Stimulated activated CD8-positive, alpha-beta memory T cell treated with anti-CD3 and anti-CD28 coated beads, Interleukin-15, amount 100 ng/mL, for 1 hour (primary cell): ENCODE measurements at places on chromosomes 3 and 15.

GRCh38 chr3:11610044-11610671, 33.6 kb downstream of the VGLL4 start:
- DNase-seq = no peak

DNA sequence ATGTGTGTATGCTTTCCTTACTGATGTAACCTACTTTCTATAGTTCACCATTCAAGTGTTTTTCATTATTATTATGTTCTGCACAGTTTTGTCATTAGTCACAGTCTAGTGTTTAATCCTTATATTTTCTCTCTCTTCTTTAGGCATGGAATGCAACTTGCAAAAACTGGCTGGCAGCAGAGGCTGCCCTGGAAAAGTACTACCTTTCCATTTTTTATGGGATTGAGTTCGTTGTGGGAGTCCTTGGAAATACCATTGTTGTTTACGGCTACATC, 6.9 kb downstream of the SUCNR1 start:
- no peak for DNase-seq

DNA sequence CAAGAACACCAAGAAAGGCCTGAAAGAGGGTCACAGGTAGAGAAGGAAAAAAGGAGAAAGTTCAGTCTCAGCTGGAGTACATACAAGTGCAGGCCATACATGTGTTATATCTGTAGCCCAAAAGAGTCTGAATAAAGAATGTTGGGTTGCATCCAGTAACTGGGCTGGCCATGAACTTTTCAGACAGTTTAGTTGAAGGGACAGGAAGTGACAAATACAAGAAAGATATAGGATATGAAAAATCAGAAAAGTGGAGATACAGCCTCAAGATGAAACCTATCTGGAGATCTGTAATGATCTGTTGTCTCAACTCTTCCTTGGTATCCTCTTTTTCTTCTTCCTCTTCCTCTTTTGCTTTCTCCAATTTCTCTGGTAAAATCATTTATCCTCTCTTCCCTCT, 671.7 kb downstream of the MECOM start:
- DNase-seq = no peak

DNA sequence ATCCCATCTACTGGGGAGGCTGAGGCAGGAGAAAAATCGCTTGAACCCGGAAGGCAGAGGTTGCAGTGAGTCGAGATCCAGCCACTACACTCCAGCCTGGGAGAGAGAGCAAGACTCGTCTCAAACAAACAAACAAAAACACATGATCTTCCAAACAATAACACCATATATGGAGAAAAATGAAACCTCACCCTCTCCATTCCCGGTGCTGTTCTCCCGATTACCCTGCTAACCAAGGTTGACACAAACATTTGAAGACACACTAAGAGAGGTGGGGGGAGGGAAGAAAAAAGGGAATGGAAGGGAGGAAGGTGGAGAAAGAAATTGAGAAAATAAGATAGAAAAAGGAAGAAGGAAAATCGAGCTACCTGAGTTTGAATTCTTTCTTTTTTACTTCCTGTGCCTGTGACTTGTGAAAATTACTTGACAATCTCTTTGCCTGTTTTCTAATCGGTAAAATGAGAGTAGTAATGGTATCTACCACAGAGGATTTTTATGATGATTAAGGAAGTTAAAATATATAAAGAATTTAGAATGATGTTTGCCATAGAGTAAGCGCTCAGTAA, 1.1 kb upstream of the PLSCR2 start:
- DNase-seq = no peak

- no peak for DNase-seq
These were observed 1.1 kb upstream of the NLGN1 start for GRCh38 chr3:173396191-173397041.

DNA sequence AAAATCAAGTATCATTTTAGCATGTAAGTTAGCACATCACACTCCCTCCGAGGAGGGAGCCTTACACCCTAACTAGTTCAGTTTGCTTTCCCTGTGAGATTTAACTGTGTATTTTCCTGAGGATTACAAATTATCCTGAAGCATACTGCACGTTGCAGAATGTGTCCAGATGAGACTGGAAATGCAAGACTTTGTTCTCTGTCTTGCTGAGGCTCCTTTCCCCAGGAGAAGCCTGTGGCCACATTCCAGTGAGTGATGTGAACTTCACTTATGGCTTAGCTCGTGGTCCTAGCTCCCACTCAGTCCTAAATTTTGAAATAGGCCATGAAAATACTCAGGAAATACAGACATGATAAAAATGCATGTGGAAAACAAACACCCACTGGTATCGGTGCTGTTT, 23.7 kb downstream of the PDZRN3 start:
- no peak for DNase-seq

DNA sequence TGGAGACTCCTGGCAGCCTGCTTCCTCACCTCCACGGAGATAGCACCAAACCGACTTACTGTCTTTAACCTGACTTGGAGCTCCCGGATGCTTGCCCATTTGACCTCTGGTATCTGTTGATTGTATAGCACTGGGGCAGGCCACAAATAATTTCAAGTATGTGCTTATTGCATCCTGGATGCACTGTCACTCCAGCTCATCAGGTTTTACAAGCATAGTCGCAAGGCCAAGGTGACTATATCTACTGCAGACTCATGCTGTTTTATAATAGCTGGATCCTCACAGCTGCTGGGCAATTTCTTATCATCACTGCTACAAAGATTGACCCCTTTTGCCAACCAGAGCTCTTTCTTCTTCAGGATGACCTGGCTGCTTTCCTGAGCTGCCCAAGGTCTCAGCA, 45.6 kb downstream of the PEX5L start:
- no peak for DNase-seq

GRCh38 chr3:51156147-51156546, 228.9 kb upstream of the MANF start:
- no peak for DNase-seq

DNA sequence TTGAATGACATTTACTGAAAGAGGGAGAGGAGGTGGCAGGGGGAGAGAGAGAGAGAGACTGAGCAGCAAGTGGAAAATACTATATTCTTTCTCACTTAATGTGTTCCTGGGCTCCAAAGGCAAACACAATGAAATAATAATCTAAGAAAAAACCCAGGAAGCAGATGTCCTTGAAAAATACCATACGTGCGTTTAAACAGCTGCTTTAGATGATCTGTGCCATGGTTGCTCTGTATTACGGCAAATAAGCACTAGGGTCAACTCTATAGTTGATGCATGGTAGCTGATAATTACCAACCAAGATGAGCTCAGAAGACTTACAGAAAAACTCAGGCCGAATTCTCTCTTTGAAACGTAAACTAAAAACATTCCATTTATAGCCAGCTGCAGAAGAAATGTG, 410.3 kb upstream of the TBL1XR1 start:
- DNase-seq = no peak
